ENCODE measurements at places on chromosomes 1 and 21. TPM values are rescaled to one million over a fixed set of nuclear protein-coding genes. Genes with fewer than 3 reads are reported as not detected.

- DNase-seq: no peak
Observed at GRCh38 chr1:248834343-248834940, 3.6 kb upstream of the ZNF672 start.

DNA sequence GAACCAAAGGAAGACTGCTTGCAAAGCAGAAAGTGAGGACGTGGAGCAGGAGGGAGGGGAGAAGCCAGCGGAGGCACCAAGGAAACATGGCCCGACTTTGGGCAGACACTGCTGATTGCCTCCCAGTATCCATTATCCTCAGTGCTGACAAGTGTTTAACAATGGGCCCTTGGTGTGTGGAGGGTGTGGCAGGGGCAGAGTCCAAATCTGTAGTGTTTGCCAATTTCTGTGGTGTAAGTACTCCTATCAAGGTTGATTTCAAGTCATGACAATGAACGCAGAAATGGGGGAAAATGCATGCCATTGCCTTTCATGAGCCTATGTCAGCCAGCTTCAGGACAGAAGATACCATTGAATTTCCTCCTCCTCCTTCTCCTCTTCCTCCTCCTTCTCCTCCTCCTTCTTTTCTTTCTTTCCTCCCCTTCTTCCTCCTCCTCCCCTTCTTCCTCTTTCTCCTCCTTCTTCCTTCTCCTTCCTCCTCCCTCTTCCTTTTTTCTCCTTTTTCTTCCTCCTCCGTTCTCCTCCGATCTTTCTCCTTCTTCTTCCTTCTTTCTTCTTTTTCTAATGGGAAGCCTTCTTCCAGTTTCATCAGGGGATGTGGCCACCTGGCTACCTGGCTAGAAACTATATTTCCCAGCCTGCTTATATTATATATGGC is 10.3 kb upstream of the PHC2 start:
- no peak for DNase-seq

DNA sequence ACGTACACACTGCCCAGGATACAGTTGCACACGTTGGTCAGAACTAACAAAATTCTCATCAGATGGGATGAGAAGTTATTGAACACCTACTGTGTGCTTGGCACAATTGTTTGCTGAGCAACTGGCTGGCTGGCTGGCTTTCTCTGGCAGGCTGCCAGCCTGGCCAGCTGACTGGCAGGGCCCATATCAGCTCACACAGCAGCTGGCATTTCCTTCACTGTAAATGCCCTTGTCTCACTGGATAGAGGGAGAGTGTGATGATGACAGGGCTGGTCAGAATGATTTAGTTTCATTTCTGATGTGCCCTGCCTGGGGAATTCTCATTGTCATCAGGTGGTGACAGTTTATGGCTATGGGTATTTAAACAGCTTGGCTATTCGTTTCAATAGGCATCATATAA is 15.8 kb downstream of the CAMK2N1 start:
- DNase-seq: no peak

CCDC190 gene
- total RNA-seq: 4.6 TPM

DNA sequence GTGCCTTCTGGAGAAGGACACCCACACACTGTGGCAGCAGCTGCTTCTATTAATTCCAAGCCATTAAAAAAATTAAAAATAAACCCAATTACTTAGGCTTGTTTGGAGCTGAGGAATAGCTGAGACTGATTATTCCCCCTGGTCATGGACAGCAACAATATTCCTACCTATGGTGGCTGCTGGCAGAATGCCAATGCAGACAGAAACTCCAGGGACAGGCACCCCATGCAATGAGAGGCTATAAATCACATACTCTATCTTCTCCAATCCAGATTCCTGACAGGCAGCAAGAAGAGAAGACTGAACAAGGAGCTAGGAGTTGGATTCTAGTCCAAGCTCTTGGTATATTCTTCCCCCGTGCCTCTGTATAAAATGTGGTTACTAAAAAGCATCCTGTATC is 275.4 kb upstream of the BEND5 start:
- no peak for DNase-seq
